ENCODE measurements at places on chromosomes 4 and X.

DNA sequence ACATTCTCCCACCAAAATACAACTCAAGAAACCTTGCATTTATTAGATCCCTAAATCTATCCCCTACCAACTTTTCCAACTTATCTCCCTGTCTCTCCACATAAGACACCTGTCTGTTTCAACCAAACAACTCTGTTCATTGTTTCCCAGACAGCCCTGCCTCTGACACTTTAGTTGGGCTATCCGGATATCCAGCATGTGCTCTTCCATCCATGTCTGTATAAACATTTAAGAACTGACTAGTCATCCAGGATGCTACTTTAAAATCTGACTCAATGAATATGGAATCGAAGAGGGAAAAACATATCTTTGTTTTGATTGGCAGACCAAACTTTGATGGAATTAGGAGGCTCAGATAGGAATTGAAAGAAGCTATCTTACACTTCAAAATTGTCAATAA, 143.2 kb upstream of the DCAF8L1 start:
- DNase-seq: no peak

- DNase-seq: no peak
These were observed 128.4 kb downstream of the ZMAT1 start for GRCh38 chrX:101803451-101803850.

DNA sequence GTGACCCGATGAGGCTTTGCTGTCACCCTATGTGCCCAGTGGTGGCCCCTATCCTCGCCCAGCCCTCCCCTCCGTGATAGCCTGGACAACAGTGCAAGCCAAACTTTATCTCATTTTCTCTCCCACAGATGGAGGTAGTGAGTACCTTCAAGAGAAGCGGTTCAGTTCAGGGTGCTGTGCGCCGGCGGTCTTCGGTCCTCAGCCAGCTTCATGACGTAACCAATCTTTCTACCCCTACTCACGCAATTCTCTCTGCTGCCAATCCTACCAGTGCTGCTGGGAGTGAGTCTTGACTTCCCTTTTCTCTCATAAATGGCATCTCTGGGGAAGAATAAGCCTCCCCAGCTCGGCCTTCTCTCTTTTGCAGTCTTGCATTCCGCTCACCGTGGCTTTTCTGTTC, 29.5 kb downstream of the CCNQ start:
- DNase-seq: no peak

GRCh38 chr4:85005865-85006377, 39.4 kb upstream of the WDFY3 start:
- DNase-seq: no peak

DNA sequence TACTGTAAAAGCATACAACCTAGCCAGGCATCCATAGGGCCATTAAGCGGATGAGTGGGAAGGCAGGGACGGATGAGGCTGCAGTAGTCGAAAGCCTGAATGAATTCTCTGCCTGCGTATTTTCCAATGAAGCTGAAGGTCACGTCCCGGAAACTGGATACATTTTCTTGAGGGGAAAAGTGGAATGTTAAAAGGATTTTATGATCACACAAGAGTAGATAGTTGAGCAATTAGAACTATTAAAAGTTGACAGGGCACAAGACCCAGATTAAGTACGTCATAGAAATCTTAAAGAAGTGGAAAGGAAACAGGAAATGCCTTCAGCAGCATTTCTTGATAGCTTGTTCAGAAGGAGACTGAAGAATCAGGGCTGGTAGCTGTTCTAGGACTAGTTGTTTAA, 98.3 kb upstream of the CXXC4 start:
- no peak for DNase-seq

DNA sequence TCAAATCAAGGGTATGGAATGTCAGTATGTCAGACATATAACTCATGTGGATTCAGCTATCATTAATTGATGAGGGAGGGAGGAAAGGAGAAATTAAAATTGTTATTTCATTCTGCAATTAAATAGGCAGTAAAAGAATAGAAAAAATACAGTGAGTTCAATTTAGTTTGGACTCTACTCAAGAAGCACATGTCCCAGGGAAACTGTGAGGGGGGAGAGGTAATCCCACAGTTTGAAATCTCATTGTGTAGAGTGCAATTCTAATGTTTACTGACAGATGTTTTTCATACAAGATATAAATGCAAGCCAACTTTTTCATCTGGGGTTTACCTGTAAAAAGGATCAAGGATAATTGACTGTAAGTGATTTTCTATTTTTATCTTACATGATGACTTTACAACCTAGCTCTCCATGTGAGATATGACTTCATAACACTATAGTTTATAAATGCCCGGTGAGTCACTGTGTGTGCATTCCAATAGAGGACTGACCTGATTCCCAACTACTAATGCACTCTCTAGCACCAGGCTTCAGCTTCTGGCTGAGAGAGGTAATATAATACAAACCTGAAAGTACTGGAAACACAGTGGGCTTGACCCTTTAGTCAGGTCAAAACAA, 35.2 kb upstream of the SCD5 start:
- DNase-seq: no peak

DNA sequence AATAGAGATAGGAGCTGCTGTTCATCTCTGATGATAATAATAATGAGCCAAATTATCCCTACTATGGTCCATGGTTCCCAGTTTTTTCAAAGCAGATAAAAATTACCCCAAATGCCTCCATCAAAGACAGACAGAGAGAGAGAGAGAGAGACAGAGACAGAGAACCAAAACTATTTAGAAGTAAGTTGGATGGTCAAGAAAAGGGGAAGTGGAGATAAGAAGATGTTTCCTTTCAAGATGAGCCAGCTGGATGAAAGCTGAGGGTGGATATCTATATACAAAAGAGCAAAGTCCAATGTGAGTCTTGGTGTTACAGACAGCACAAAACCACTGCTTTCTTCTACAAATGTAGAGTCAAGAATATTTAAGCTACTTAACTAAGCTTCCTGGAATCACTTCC, 173.9 kb downstream of the GRIA3 start:
- no peak for DNase-seq

GRCh38 chr4:38785901-38786402, 3.2 kb upstream of the TLR10 start:
- DNase-seq: peak; percentile 40

- no peak for DNase-seq
These were observed 161.1 kb upstream of the NAP1L5 start for GRCh38 chr4:88858752-88859151.

DNA sequence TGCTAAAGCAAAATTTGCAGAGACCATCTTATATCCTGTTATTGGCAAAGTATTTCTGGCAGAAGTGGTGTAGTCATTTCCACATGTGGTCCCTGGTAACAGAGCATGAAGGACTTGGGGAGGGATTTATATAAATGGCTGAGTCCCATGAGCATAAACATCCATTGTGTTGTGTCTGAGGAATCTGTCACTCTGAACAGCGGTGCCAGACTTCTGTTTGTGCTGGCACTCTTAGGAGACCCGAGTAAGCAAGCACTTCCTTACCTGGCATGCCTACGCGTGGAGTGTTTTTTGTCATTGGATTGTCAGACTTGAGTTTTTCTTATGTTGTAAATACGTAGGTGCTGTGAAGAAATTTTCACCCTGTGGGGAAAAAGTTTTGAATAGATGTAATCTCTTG, 285.9 kb downstream of the ARHGAP10 start:
- DNase-seq: no peak

- DNase-seq: no peak
These were observed 12.0 kb downstream of the CPLX1 start for GRCh38 chr4:813900-814299.

DNA sequence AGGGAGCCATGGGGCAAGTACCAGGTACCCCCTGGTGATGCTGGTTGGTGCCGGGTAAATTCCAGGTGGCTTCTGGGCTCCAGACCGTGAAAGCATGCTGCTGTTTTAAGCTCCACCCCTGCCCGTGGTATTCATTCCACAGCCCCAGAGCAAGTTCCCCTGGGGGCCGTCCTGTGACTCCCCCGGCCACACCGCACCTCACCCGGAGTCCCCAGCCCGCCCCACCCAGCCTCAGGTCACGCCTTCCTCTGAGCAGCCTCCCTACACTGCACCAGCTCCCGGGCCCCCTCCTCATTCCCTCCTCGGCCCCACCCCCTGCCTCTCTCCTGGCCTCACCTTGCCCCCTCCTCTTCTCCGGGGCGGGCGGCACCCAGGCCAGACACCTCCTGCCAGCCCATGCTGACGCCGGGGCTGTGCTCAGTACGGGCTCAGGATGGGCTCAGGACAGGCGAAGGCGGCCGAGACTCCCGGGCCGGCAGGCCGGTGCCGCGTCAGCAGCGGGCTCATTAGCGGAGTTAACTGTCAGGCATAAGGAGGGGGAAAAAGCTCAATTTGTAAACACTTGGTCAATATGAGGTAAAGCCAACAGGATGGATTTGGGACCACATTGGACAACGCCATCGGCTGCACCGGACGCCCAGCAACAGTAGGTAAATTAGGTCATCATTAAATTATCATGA, 127.4 kb downstream of the FAM53A start:
- DNase-seq: no peak

DNA sequence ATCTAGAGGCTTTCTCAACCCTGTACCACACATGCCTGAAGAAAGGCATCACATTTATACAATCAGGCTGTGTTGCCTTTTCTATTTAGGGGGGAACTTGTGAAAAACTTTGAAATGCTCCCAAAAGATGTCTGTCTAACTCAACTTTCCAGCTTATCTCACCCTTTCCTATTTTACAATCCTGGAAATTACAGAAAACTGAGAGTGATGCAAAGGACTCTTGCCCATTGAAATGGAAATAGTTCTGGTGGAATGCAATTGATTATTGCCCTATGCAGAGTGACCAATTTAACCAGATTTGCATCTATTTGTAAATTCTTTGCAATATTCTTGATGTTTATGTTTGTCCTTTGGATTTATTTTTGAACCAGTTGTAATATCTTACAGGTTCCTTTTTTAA, 77.3 kb downstream of the GALNT7 start:
- no peak for DNase-seq

GRCh38 chrX:24085101-24085500, 30.3 kb downstream of the EIF2S3 start:
- DNase-seq: no peak

- DNase-seq: no peak
These were observed 46.2 kb downstream of the FHIP1A start for GRCh38 chr4:151455212-151455611.

DNA sequence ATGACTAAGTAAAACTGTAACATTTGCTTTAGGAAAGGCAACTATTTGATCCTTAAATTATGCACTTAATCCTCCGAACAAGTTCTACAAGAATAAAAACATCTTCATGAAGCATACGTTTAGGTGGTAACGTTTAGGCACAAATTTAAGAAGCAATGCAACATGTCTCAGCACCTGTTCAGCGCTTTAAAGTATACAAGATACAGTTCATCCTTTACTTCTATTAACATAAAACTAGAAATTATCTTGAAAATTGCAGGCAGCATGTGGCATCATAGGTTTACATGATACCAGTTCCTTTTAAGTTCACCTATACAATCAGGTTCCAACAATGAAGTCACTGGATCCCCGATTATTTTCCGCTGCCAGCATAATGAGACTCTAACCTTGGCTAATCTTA, 1.5 kb downstream of the PLA2G12A start:
- DNase-seq: no peak

DNA sequence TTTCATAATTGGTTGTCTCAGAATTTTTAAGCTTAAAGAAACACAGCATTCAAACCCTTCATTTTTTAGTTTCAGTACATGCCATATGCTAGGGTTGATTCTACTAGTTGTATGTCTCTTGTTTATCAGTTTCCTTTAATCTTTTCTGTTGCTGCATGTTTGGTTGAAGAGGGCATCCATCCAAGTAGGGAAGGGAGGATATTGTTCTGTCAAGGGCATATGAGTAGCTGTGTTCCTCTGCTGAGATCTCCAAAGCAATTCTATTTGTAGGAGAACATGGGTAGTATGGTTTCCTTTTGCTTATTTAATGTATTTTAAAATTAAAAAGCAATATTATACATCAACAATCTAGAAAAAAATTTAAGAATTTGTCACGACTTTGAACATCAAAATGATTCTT, 167.7 kb downstream of the FHIP1A start:
- no peak for DNase-seq

DNA sequence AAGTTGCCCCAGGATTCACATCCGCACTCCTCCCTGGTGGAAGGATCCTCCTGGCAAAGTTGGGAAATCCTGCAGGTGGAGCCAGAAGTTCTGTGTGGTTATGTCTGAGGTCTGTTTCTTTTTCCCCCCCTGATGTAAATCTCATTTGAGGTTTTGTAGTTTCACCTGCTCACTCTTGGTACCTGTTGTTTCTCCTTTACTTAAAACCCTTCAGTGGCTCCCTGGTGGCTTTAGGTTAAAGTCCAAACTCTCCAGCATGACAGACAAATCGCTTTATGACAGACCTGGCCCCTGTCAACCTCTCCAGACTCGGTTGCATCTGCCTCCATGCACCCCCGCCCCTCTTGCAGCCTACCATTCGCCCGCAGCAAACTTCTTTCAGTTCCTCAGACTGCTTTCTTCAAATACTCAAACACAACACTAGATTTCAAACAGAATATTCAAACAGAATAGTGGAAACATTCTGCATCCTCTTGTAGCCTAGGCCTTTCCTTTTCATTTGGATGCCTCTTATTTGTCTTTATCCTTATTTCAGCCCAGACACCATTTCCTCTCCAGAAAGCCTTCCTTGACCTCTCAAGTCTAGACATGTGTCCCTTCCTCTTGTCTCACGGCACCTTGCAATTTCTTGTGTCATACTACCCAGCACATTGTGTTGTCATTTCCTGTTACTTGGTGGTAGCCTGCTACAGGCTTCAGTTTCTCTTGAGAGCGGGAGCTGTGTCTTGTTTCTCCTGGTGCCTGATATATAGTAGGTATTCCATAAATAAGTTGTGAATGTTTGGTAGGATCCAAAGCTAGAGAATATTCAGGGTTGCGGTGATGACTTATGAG, 24.8 kb downstream of the IL13RA1 start:
- no peak for DNase-seq

- no peak for DNase-seq
These were observed 28.5 kb downstream of the TRIM61 start for GRCh38 chr4:164948975-164949374.

GRCh38 chrX:103404231-103405008, 28.1 kb downstream of the BEX3 start:
- DNase-seq: no peak

DNA sequence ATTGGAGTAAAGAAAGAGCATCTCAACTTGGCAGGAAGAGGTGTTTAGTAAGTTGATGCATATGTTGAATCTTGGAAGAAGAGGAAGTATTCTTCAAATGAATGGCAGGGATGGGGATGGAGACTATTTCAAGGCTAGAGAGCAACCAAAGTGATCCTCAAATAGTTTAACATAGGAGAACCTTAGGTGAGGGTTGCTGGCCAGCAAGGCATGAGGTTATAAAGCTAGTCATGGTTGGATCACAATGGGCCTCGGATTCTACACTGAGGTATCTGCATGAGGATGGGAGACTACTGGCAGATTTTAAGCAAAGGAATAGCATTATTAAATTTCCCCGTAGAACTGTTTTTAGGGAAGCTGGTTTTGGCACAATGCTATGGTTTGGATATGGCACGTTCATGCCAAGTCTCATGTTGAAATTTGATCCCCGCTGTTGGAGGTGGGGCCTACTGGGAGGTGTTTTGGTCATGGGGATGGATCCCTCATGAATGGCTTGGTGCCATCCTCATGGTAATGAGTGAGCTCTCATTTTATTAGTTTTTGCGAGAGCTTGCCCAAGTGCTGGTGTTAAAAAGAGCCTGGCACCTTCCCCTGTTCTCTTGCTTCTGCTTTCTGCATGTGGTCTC, 41.9 kb upstream of the ETNPPL start:
- DNase-seq: no peak
